ENCODE measurements at places on chromosomes 16 and 17. TPM values are rescaled to one million over a fixed set of nuclear protein-coding genes. Genes with fewer than 3 reads are reported as not detected.
A peak's percentile ranks its signal among the peaks of the same experiment; 100 is the strongest.

The B4GALNT2 gene
- total RNA-seq: not detected

The HLF gene
- 3.3 TPM for total RNA-seq

The AGRP gene
- not detected for total RNA-seq

The PRSS36 gene
- 0.58 TPM for total RNA-seq

The TNFAIP1 gene
- 26.5 TPM for total RNA-seq

The KRT32 gene
- not detected for total RNA-seq

The TCAP gene
- total RNA-seq: 1.3 TPM

The GPRC5B gene
- total RNA-seq: 0.18 TPM

The HS3ST4 gene
- total RNA-seq: not detected

The RASD1 gene
- 1.5 TPM for total RNA-seq

The PRR29 gene
- 12.0 TPM for total RNA-seq

DNA sequence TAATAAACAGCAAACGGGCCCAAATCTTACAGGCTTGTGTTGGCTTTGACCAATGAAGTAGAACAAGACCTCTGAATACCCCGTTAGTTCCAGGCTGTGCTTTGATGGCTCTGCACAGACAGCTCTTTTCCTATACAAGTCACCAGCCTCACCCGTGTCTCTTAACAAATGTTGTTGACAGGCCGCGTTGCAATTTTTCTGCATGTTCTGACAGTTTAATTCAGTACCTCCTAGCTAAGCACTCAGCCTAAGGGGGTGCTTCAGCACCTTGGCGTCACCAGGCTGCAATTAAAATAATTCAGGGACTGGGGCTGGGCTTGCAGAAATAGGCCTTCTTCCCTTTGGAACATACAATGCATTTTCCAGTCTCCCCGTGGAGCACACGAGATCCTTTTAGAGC is 500.1 kb downstream of the MAF start:
- DNase-seq: no peak

GRCh38 chr17:73654241-73654640 is 10.0 kb upstream of the SDK2 start:
- DNase-seq: no peak

DNA sequence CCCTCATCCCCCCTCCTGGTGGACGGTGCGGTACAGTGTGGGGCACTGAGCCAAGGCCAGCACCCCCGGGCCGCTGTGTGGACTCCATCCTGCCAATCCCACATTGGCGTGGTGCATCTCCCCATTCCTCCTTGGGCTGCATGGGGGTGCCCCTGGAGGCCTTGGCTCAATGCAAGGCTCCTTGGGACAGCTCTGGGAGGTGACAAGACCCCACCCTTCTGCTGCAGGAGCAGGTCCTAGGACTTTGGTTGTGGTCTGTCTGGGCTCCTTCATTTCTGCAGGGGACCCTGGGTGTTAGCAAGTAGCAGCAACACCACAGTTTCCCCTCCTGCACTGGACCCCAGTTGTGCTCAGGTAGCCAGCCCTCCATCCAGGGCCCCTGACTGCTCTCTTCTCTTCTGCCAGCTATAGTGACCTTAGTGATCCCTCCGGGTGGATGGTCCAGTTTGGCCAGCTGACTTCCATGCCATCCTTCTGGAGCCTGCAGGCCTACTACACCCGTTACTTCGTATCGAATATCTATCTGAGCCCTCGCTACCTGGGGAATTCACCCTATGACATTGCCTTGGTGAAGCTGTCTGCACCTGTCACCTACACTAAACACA is 1.3 kb downstream of the PRSS21 start:
- DNase-seq: no peak

DNA sequence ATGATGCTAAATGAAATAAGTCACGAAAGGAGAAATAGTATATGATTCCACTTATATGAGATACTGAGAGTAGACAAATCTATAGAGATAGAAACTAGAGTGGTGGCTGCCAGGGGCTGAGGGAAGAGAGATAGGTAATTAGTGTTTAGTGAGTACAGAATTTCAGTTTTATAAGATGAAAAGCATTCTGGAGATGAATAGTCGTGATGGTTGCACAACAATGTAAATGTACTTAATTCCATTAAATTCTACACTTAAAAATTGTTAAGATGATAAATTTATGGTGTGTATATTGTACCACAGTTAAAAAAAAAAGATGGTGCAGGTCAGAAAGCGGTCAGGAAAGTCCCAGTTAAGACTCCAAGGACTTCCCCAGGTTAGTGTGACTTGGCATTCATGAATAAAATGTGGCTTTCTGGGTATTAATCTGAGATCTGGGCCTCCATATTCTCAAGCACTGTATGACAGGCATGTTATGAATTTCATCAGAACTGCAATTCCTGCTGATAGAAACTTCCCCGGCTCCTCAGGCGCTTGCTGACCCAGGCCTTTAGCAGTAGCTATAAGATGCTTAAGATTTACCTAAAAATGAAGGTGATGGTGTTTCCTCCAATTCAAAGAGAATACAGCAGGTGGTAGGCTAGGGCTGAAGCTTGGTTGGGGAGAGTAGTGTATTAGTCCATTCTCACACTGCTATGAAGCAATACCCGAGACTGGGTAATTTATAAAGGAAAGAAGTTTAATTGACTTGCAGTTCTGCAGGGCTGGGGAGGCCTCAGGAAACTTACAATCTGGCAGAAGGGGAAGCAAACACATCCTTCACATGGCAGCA is 115.3 kb upstream of the SOX9 start:
- no peak for DNase-seq

- no peak for DNase-seq
Observed at GRCh38 chr16:85968041-85968920, 69.3 kb downstream of the IRF8 start.

- DNase-seq: no peak
Observed at GRCh38 chr16:85056211-85056748, 28.7 kb downstream of the KIAA0513 start.

DNA sequence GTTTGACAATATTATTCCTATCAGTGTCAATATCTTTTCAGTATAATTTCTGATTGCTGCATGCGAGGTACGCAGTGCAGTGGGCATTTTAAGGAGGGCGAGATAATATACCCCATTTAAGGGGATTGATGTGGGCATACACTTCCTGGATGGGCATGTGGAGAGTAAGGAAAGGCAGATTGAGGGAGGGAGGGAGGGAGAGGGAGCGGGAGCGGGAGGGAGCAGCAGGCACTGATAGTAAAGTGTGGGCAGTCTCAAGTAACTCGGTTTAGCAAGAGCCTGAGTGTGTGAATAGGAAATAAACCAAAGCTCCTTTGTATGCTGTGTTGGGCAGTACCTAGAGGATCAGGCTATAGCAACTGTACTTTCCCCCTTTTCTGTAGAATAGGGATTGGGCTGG is 5.1 kb downstream of the BPTF start:
- no peak for DNase-seq

DNA sequence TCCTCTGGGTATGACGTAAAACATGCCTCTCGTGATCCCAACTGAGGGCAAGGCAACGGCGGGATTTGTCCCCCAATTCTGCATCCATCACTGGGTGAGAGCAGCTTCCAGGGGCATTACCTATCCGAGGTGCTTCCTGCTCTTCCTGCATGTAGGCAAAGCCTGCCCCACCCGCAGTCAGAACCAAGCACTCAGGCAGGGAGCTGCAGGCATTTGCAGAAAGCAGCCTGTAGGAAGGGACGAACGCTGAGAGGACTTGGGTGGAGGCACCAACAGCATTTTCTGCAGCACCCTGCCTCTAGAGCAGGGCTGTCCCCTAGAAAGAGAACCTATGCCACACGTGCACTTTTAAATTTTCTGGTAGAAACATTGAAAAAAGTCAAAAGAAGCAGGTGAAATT is 5.5 kb downstream of the BCO1 start:
- DNase-seq: no peak

DNA sequence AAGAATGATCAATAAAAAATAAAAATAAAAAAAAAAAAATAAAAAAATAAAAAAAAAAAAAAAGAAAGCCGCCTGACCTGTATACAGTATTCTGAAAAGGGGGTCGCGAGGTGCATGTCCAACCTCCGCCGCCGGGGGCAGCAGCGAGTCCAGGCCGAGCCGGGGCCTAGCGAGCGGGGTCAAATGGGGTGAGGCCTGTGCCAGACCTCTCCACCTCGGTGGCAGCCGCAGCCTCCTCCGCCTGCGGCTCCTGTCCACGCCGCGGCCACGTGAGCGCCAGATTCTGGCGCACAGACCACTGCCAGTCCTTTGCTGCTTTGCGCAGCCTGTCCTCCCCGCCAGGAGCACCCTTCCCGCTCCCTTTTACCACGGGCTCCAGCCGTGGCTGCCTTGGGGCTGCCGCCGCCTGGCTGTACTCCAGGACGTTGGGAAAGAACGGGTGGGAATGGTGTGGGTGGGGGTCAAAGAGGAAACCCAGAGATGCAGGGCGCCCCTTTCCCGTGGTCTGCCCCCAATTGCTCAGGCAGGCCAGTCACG is 2.4 kb upstream of the BCKDK start:
- DNase-seq: peak; percentile 81

- DNase-seq: no peak
Observed at GRCh38 chr16:57979006-57979585, 8.2 kb upstream of the CNGB1 start.

DNA sequence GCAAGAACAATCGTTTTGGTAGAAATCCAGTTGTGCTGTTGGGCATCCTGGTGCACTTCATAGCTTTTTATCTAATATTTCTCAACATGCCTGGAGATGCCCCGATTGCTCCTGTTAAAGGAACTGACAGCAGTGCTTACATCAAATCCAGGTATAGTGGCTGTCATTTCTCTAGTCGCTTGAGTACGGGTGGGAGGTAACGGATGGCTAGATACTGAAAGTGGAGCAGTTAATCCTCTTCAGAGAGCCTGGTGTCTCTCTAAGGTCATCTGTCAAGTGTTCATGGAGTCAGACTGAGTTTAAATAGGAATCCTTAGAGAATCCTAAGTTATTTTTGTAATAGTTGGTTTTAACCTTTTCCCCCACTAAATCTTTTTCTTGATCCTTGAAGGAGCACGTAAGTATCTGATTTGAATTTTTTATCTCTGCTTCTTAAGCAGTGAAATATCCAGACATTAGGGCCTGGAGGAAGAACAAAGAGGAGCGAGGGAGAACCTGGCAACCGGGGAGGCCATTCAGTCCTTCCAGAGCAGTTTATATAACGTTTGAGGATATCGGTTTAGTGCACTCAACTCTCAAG is 37.2 kb downstream of the MFSD11 start:
- DNase-seq: no peak

DNA sequence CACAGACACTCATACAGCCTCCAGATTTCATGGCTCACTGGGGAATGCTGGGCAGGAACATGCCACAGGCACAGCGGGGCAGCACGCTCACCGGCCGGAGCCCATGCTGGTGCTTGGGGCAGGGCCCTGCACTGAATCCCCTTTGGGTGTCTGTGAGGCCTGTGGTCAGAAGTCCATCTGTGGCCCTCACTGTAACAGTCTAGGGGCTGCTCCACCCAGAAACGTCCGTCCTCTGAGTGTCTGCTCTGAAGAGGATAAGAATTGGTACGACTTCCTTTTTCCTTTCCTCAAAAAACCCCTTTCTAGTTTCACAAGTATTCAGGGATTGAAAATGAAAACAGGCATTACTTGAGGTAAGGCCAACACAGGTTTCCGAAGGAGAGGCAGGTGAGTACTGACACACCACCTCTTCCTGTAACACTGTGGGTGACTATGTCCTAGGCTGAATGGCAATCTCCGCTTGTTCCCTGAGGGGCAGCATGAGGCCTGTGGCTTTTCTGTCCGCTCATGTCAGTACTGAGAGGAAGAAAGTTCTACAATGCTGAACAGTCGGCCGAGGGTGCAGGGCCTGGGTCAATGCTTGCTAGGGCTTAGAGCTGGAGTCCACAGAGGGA is 42.5 kb downstream of the TMEM11 start:
- no peak for DNase-seq

GRCh38 chr17:21285164-21286065 is 904 bp downstream of the MAP2K3 start:
- no peak for DNase-seq

DNA sequence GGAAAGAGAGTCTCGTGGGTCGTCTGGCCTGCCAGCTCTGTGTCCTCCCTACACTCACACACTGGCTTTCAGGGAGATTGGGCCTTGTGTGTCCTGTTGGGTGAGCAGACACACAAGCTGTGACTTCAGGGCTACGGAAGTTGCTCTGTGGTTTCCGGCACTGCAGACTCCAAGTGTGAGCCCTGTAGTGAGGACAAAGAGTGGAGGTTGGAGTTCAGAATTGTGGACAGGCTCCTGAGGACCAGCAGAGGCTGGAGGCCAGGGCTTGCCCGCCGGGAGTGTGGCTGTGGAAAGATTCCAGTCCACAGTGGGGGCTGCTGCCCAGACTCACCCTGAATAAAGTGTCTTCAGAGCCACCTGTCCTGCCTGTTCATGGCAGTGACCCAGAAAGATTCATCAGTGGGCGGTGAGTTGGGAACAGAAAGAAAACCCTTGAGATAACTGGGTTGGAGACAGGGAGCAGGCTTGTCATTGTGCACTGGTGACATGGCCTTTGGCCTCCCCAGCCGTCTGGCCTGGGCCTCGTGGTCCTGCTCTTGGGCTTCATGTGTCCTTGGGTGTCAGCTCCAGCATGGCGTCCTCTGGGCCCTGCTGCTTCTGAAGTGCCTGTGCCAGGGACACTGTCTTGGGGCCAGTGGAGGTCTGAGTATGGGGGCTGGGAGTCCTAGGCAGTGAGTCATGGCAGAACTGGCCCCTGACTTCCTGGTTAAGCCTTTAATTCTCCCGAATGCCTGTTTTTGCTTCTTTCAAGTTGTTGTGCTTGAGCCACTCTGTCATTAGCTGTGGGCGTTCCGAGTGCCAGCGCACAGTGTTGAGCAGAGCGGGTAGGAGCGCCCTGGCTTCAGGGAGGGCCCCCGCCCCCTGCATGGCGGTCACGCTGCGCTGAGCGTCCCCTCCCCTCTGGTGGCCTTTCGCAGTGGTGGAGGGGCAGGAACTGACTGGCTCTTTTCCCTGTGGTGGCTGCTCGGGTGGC is 19.9 kb upstream of the ZNF750 start:
- DNase-seq: peak; percentile 68

DNA sequence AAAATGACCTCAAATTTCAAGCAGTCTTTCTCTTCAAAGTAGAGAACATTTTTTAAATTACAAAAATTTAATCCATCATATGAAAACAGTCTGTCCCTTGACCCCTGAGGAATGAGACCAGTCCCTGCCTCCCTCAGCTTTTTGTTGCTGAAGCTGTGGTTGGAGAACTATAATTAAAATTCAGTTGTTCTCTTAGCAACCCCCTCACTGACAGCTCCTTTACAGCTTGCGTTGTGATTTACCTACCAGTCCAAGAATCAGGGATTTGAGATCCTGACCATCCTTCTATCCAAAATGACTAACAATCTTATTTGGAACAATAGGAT is 29.8 kb downstream of the LYRM1 start:
- no peak for DNase-seq

DNA sequence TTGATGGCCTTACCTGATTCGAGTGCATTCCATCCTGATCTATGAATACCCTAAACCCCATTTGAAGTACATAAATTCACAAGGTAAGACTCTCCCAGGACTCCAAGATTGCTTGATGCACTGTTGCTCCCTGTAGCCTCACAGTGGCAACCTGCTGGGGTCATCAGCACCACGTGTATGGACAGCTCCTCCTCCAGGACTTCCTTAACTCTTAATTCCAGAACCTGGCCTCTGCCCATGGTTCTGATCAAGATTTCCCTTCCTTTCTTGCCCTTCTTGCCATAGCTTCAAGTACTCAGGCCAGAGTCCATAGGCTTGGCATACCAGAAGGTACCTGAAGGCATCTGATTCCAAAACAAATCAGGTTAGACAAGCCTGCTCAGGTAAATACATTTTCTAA is 34.0 kb upstream of the NLK start:
- no peak for DNase-seq

Measured in activated CD4-positive, alpha-beta memory T cell treated with anti-CD3 and anti-CD28 coated beads, Interleukin-2, amount 10 ng/mL, durations not matched to agents 7 days and 5 days (primary cell).